ENCODE measurements at places on chromosomes 11 and 22.

- no peaks in the 10 kb centered on the region for H3K4me1 ChIP-seq
- H3K27ac ChIP-seq = no peak overlapping the region
- no peak for DNase-seq
- H3K27me3 ChIP-seq = no peaks in the 10 kb centered on the region
- H3K4me3 ChIP-seq = no peak overlapping the region
These were observed 172.4 kb downstream of the CASP12 start for GRCh38 chr11:104725796-104726408.

- H3K36me3 ChIP-seq = peaks cover 71% of the 10 kb centered on the region
- H3K27ac ChIP-seq = no peak overlapping the region
- H3K27me3 ChIP-seq = no peaks in the 10 kb centered on the region
- no peaks in the 10 kb centered on the region for H3K4me1 ChIP-seq
These were observed 76.8 kb upstream of the ADORA2A start for GRCh38 chr22:24350627-24351026.

DNA sequence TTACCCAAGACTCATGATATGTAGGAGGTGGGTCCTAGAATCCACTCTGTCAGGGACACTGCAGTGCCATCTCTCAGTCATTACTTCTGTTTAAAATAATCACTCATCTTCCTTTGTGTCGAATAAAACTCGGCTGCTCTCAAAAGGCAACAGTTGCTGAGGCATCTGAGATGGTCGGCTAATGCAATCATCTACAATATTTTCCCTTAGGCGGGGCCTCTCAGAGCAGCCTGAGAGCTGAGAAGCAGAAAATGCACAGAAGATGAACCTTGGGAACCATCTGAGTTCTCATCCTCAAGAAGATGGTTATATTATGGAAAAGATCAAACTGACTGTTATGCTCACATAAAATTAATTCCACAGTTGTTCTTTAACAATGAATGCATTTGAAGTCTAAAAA is 1518.2 kb upstream of the TENM4 start:
- no peak overlapping the region for H3K4me3 ChIP-seq
- H3K36me3 ChIP-seq = no peaks in the 10 kb centered on the region
- DNase-seq = no peak

GRCh38 chr11:80473562-80473961 is 1032.7 kb upstream of the TENM4 start:
- H3K4me1 ChIP-seq = no peaks in the 10 kb centered on the region
- H3K36me3 ChIP-seq = no peaks in the 10 kb centered on the region
- H3K27ac ChIP-seq = no peak overlapping the region
- H3K4me3 ChIP-seq = no peak overlapping the region

DNA sequence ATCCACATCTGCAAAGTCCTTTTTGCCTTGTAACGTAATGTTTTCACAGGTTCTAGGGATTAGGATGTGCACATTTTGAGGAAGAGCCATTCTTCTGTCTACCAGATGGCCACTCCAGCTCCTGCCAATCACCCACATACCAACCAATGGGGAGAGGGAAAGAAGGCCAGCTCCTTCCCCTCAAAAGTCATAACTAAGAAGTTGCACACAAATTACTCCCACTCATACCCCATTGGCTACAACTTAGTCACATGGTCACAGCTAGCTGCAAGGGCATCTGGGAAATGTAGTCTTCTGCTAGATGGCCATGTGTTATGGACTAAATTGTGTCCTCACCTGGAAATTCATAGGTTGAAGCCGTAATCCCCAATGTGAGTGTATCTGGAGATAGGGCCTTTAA is 15.4 kb upstream of the MYOD1 start:
- no peaks in the 10 kb centered on the region for H3K4me1 ChIP-seq
- H3K36me3 ChIP-seq = no peaks in the 10 kb centered on the region
- no peak overlapping the region for H3K27ac ChIP-seq
- no peak for DNase-seq
- H3K4me3 ChIP-seq = no peak overlapping the region

DNA sequence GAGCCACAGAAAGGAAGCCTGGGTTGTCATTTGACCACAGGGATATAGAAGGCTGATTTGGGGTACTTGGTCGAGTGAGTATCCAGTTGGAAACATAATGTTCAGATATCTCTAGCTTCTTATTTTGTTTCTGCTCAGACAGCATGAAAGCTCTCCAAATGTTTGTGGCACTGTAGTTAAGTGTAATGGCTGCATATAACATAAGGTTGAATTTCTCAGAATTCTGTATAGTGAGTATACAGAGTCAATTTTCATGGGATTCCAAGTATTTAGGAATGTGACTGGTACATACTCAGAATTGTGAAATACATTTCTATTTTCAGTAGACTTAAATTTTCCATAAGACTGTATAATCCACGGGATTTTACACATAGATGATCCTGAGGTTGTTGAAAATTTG is 2102.1 kb upstream of the RAG2 start:
- no peak for DNase-seq
- H3K4me3 ChIP-seq = no peak overlapping the region
- no peaks in the 10 kb centered on the region for H3K4me1 ChIP-seq
- no peaks in the 10 kb centered on the region for H3K36me3 ChIP-seq
